ENCODE measurements at places on chromosomes 5 and 9.

DNA sequence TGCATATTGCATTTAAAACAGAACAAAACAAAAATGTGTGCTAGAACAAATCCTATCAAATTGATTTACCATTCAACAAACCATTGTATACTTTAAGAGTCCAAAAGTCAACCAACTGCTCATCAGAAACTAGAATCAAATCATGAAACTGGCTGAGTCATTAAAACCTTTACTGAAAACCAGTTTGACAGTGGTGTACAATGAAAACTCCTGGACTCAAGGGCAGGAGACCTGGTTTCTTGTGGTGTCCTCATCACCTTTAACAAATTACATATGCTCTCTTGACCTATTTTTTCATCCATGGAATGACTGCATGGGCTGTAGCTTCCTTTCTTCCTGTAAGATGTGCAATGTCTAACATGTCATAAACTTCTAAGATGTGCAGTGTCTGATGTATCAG lies 315.3 kb upstream of the SLC30A5 start:
- no peak for DNase-seq

DNA sequence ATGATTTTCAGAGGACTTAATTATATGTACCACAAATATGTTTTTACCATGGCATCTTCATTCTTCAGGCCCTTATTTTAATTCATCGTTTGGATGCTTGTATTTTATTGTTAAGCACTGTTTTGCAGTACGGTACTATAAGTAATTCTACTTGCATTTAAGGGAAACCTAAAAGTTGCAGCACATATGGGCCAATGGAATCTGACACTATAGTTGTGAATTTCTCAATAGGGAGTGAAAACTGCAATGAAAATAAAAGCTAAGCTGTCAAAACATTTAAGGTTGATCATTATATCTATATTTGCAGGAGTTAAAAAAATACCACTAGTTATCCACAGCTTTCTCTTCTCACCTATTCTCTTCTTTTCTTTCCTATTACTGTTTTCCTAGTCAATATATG lies 1071.8 kb downstream of the MAT2B start:
- no peak for DNase-seq

GRCh38 chr5:61030163-61030482 lies 85.1 kb downstream of the NDUFAF2 start:
- no peak for DNase-seq

GRCh38 chr9:18623221-18624079 lies 149.5 kb downstream of the ADAMTSL1 start:
- DNase-seq = no peak

GRCh38 chr5:113059232-113060040 lies 82.8 kb downstream of the DCP2 start:
- no peak for DNase-seq

DNA sequence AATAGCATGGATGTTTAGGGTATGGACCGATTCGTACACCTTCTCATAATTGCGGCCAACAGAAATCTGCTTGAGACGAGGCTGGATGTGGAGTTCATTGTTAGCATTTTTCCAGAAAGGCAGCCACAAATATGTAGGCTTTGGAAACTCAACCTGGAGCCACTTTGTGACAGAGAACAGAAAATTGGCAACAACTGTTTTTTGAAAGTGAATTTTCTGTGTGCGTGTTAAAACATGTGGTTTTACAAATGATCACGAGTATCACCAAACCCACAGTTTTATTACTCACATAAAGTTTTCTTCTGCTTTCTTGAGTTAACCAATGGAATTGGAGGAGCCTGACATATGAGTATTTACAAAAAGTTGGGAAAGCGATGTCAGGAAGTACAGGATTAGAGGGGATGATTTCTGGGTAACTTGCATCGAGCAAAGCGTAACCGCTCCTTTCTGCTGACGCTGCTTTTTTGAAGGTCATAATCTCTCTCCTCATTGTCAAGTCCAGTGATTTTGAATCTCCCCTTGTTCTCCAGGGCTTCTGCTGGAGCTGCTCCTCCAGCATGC lies 138.5 kb upstream of the TAF11L2 start:
- no peak for DNase-seq

GRCh38 chr5:135462304-135462703 lies 10.2 kb upstream of the TIFAB start:
- no peak for DNase-seq

DNA sequence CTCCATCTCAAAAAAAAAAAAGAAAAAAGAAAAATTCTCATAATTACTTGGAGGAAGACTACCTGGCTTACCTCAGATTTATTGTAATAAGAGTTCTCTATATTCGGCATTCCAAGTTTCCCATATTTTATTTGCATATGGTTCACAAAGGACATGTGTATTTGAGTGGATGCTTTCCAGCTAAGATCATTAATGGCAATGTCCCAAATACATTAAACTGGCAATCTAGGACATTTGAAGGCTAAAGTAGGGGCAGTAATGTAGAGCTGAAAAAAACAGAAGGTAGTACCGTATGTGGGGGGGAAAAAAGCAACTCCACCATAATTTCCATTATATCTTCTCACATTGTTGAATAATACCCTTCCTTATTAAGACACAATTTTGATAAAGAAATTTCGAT lies 4.9 kb downstream of the TUT7 start:
- no peak for DNase-seq

GRCh38 chr5:79190235-79190529 lies 45.7 kb upstream of the JMY start:
- no peak for DNase-seq

GRCh38 chr5:80238778-80239679 lies 16.8 kb downstream of the SERINC5 start:
- DNase-seq = no peak

- no peak for DNase-seq
Observed at GRCh38 chr5:138359621-138360020, 7.1 kb downstream of the KDM3B start.

GRCh38 chr9:136485049-136486045 lies 2.5 kb upstream of the SEC16A start:
- peak; percentile 66 for DNase-seq

DNA sequence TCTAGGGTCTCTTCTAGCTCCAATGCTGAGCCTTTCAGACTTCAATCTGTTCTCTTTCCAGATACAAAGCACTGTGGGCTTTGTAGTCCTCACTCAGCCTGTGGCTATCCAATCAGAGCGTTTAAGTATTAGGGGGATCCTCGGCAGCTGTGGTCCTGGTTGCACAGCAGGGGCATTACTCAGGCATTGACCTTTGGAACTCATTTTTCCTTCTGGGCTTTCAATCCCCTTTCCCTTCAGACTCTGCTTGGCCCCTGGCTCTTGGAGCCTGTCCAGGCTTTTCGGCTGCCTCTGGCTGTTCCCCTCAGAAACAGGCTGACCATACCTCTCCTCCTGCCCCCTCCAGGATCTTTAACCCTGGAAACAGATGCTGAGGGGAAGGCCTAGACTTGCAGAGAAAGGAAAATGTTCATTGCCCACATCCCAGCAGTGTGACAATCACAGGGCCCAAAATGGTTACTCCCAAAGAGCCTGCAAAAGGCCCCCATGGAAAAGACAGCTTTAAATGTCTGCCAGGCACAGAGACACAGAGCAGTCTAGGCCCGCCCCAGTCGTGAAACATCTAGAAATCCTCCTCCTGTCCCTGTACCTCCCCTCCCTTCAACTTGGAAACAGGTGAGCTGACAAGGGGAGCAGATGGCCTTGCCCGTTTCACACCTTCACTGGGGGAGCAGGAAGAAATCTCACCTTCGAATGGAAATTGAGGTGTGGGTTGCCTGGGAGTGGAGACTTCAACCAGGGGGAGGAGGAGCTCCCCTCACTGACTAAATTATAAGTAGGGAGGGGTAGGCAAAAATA lies 13.7 kb downstream of the C1QTNF2 start:
- no peak for DNase-seq

GRCh38 chr5:93141969-93142368 lies 439.1 kb downstream of the NR2F1-AS1 start:
- no peak for DNase-seq

GRCh38 chr9:7333719-7334118 lies 465.9 kb downstream of the DMAC1 start:
- no peak for DNase-seq

- DNase-seq = no peak
Observed at GRCh38 chr5:82894716-82895115, 182.5 kb downstream of the TMEM167A start.

GRCh38 chr9:91207729-91208418 lies 153.8 kb downstream of the AUH start:
- DNase-seq = no peak

DNA sequence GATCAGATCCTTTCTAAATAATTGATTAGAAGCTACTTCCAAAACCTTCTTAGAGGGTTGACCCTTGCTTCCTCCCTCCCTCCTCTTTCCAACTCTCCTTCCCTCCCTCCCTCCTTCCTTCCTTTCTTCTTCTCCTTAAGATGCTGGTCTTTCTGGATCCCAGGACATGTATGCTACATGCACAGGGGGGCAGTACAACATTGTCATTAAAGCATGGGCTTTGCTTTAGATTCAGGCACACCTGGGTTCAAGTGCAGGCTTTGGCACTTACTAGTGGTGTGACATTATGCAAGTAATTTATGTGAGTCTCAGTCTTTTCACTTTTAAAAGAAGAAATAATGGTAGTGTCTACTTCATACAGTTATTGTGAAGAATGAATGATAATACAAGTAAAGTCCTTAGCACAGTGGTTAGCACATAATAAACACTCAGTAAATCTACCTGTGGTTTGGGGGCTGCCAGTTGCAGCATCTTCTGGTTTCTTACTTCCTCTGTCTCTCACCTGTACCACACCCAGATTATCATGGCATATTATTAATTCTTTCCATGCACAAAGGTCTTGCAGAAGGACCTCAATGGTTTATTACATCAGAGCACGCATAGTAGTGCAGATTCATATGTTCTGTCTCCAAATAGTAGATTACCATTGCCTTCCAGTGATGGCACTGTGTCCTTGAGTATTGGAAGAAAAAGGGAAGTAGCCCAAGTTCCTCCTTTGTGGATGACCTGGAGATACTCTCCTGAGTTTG lies 154.1 kb downstream of the ARHGAP26 start:
- DNase-seq = no peak

- no peak for DNase-seq
Observed at GRCh38 chr9:24587883-24588282, 42.2 kb upstream of the IZUMO3 start.

GRCh38 chr5:16774806-16775205 lies 158.0 kb upstream of the RETREG1 start:
- DNase-seq = no peak

DNA sequence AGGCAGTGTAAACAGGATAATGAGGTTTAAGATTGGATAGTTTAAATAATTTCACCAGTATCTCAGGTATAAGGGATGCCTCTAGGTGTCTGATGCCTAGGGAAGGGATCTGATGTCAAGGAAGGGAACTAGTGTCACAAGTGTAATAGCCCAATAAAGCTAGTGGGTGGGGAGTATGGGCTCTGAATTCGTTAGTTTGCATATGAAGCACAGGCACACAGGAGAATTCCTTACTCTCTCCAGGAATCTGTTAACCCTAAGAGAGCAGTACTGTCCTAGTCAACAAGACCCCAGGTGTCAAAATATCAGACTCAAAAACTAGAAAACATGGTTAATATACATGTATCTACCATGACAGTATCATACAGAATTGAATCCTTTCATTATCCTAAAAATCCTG lies 352.5 kb upstream of the CYLC2 start:
- DNase-seq = no peak

DNA sequence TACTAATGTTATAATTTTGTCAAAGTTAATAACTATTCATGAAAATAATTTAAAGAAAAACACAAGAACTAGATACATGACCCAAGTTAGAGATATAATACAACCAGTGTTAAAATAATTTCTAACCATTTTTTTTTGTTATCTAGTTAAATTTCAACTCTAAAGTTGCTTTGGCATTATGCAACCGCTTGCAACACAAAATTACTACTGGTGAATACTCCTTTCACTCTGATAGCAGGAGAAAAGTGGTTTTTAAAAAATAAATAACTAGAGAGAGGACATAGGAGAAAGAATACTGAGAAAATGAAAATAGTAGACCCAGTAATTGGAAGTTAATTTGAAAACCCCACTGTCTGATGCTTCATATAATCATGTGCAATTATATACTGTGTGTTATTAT lies 622.4 kb upstream of the GRIN3A start:
- no peak for DNase-seq

DNA sequence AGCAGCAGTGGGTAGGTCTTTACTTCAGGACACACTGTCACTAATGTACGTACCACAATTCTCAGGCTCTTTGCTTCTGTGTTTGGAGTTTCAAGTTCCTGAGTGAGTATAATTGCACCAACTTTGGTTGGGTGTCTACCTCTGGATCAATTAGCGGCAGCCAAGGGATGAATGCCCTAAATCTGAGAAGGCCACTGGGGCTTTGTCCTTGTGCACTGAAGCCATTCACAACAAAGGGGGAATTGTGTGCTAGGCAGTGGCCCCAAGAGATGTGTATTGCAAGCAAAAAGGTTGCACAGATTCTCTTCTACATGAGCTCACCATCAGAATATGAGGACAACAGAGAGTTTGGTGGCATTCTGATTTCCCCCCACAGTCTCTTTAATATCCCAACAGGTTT lies 3.9 kb upstream of the PHF24 start:
- no peak for DNase-seq

DNA sequence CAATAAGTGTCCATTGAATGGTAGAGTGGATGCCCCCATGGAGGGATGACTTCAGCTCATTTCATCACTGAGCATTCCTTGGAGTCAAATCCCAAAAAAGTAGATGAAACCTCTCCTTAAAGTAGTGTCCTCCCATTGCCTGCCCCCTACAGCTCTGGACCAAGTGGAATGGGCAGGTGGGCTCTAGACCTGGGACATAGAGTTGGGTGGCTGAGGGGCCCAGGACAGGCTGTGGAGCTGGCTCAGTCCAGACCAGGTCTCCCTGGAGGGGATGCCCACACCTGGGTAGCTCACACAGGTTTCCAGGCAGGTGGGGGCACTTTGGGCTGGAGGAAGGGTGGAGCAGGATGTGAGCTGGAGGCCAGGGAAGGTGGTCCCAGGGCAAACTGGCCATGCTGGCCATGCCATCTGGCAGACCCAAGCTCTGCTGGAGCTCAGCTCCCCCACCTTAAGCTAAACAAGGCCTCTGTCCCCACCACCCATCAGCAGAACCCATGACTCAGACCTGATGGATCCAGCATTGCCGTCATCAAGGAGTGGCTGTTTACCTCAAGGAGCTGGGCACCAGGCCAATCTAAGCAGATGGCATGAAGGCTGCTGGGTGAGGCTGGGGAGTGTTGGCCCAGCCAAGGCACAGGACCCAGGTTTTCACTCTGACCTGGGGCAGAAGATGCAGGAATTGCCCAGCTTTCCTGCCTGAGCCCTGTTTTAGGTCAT lies 6.2 kb upstream of the SPINK4 start:
- no peak for DNase-seq

GRCh38 chr5:157253547-157253946 lies 12.4 kb upstream of the CYFIP2 start:
- no peak for DNase-seq
